ENCODE measurements at places on chromosomes 4 and X. TPM values are rescaled to one million over a fixed set of nuclear protein-coding genes. Genes with fewer than 3 reads are reported as not detected.

- no peak for DNase-seq
These were observed 7.0 kb downstream of the C4orf51 start for GRCh38 chr4:145686991-145687390.

DNA sequence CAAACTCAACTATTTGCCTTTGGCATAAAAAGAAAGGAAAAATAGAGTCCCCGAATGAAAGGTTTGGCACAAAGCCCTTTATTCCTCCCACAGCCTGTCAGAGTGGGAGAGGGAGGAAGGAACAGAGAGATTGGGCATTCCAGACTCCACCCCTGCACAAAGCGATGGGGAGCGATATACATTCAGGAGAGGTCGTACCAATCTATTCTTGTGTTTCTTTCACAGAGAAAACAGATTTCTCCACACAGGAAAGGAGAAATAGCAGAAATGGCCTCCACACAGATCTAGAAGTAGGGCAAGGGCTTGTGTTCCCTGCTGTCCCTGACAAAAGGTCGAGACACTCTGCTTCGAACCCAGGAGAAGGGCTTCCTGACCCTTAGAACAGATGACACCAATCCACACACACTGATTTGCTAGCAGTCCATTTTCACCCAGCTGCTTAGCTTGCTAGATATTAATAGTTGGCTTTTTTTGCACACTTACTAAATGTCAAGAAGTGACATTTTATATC lies 197.4 kb downstream of the MAML3 start:
- DNase-seq = no peak

GRCh38 chr4:149897783-149898182 lies 82.1 kb upstream of the IQCM start:
- peak; percentile 30 for DNase-seq

- no peak for DNase-seq
These were observed 34.0 kb downstream of the PPP2R3B start for GRCh38 chrX:352582-353314.

GRCh38 chr4:5839332-5839731 lies 53.6 kb downstream of the CRMP1 start:
- DNase-seq = no peak

- DNase-seq = no peak
These were observed 21.4 kb downstream of the HPRT1 start for GRCh38 chrX:134481339-134481738.

DNA sequence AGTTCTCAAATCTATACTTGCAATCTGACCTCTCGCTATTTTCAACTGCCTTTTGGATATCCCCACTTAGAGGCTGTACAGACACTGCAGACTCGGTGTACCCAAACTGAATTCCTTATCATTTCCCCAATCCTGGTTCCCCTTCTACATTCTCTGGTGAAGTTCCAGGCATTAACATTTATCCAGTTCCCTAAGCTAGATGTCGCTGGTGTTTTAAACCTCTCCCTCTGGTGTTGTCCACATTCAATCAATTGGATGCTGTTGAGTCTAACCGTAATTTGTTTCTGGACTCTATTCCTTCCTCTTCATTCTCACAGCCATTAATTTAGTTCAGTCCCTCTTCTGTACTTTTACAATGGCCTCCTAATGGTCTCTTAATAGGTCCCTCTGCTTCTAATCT lies 7.2 kb upstream of the STK26 start:
- no peak for DNase-seq

GRCh38 chr4:8108261-8108660 lies 50.4 kb downstream of the ABLIM2 start:
- no peak for DNase-seq

Gene DCAF12L2
- 2.2 TPM for polyA plus RNA-seq

Gene XAGE2
- 0.68 TPM for polyA plus RNA-seq

Gene SSX2B
- not detected for polyA plus RNA-seq

GRCh38 chr4:153676486-153676885 lies 7.6 kb upstream of the TLR2 start:
- no peak for DNase-seq

All from left kidney (tissue), 8 donors.